ENCODE measurements at places on chromosomes 2 and 18.

GRCh38 chr2:128702616-128703015 lies 383.9 kb upstream of the HS6ST1 start:
- DNase-seq: no peak

DNA sequence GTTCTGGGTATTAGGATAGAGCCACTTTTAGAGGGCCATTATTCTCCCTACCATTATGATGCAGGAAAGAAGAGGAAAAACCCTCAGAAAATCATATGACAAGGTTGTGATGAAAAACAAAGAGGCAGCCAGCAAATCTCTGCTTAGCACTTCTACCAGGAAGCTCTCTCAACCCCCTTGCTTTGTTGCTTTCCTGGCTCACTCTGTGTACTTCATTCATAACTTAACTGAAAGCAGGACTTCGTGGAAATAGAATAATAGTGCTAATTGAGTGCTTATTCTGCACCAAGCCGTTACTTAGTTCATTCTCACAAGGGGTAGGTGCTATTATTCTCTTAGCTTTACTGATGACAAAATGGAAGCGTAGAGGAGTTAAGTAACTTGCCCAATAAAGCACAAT lies 354.1 kb downstream of the HRH4 start:
- no peak for DNase-seq

DNA sequence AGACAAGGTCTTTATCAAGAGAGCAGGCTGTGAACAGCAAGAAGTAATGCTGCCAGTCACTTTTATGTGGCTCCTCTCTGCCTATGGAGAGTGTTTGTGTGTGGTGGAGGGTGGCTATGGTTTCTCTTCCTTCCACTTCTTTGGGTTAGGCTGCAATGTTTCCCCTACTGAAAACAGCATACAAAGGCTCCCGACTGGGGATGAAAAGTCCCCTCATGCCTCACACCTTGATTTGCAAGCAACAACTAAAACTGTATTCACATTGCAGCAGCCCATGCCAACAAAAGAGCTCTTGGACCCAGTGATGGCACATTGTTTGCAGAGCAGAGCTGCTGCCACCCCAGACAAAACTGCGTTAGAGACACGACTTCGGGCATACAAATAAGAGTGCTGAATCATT lies 301.6 kb downstream of the SLC8A1 start:
- no peak for DNase-seq

GRCh38 chr18:7980136-7980535 lies 413.0 kb downstream of the PTPRM start:
- no peak for DNase-seq

DNA sequence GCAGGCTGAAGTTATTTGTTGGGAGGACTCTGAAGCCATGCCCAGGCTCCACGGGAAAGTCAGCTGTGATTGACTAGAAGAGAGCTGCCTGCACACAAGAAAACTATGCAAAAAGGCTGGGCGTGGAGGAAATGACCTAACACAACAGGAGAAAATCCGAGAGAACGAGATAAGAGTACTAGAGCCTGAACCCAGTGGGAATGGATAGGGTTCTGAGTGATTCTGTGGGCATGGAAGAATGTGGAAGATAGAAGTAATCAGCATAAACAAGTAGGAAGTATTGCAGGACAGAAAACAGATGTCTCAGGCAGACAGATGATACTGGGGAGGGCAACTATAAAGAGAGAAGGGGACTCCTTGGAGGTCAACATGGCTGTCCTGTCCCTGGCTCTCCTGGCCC lies 12.1 kb upstream of the COPS8 start:
- no peak for DNase-seq

DNA sequence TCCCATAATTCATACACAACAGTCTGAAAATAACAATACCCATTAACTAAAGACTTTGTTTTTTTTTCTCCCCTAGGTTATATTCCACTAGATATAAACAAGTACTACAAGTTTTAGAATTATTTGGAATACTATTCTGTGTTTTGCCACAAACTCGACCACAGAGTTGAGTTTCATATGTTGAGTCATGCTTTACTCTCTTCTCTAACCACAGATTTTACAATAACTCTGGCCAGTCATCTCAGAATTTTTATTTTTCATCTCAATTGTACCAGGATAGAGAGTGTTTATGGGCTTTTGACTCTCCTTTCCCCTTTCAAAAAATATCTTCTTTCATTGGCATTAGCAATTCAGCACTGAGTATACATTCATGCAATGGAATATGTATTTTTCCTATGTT lies 348.7 kb upstream of the GALNT5 start:
- DNase-seq: no peak

- no peak for DNase-seq
These were observed 5.8 kb upstream of the TMEM37 start for GRCh38 chr2:119425620-119426395.

GRCh38 chr2:190637903-190638618 lies 10.8 kb upstream of the NAB1 start:
- DNase-seq: peak; percentile 37

- DNase-seq: no peak
These were observed 4.2 kb upstream of the AFF3 start for GRCh38 chr2:100146657-100146960.

- DNase-seq: no peak
These were observed 861 bp upstream of the KLHL23 start for GRCh38 chr2:169732583-169733358.

DNA sequence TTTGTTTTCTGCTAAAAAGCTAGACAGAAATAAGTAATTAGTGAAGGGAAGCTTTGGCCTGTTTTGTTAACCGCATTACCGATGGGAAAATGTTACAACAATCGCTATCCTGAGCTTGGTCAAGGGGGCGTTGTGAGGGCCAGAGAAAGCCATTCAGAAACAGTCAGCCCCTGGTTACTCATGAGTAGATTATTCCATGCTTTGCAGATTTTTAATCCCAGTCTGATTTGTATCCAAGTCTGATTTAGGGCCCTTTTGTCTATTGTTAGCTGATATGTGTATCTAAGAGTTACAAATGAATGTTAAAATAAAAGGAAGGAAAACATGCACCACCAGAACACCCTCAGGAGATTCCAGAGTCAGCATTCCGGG lies 99.1 kb downstream of the PRPF40A start:
- no peak for DNase-seq

- no peak for DNase-seq
These were observed 193.7 kb upstream of the VWC2L start for GRCh38 chr2:214217136-214217535.

- DNase-seq: no peak
These were observed 1627.7 kb downstream of the LRP1B start for GRCh38 chr2:140502951-140503630.

- peak; percentile 8 for DNase-seq
These were observed 206.2 kb downstream of the EXOC6B start for GRCh38 chr2:72619626-72620025.

- DNase-seq: no peak
These were observed 4.2 kb upstream of the CCNYL1 start for GRCh38 chr2:207706936-207707860.

GRCh38 chr2:74481961-74482800 lies 617 bp downstream of the CCDC142 start:
- DNase-seq: peak; percentile 27

GRCh38 chr2:211617803-211618202 lies 920.8 kb downstream of the ERBB4 start:
- DNase-seq: no peak

- DNase-seq: no peak
These were observed 227.4 kb upstream of the CDH7 start for GRCh38 chr18:65523461-65523860.

Measured in retina (tissue), 1 donor.